ENCODE measurements at places on chromosomes 5 and 9.

DNA sequence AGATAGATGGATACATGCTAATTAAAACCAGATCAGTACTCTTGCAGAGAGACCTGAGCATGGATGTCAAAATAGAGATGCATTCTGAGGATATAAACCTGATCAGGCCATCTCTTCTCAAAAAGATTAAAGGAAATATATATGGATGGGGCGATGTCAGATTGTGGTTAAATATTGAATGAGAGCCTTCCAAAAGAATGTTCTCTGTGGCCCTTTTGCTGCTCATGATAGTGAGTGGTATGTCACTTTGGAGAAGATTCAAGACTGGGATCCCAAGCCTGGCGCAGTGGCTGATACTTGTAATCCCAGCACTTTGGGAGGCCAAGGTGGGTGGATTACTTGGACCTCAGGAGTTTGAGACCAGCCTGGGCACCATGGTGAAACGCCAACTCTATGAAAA lies 20.5 kb downstream of the ZNF131 start:
- peaks cover 3% of the 10 kb centered on the region for H3K36me3 ChIP-seq
- no peak overlapping the region for H3K27ac ChIP-seq
- no peaks in the 10 kb centered on the region for H3K4me1 ChIP-seq
- H3K27me3 ChIP-seq, result no peaks in the 10 kb centered on the region
- no peak overlapping the region for H3K4me3 ChIP-seq

DNA sequence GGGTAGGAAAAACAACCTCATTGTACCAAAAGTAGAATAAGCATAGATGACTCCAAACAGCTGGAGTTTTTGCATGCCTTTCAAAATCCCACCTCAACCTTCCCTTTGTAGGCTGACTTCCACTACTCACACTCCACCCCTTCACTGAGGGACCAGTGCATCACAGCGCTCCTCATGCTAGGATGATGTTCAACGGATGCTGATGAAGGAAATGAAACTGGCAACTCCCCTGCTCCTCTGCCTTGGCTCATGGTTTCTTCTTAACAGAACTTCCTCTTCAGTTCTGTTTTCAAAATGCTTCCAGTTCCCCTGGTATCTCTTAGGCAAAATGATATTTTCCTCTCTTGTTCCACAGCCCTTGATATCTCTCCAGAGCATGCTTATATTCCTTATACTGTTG lies 29.0 kb downstream of the LIFR start:
- DNase-seq, result no peak
- H3K4me1 ChIP-seq, result no peaks in the 10 kb centered on the region
- H3K27ac ChIP-seq, result no peak overlapping the region
- no peak overlapping the region for H3K4me3 ChIP-seq

- H3K36me3 ChIP-seq, result no peaks in the 10 kb centered on the region
- H3K27ac ChIP-seq, result no peak overlapping the region
- no peak overlapping the region for H3K4me3 ChIP-seq
- H3K27me3 ChIP-seq, result no peaks in the 10 kb centered on the region
- DNase-seq, result no peak
These were observed 439.3 kb upstream of the CTNND2 start for GRCh38 chr5:12343558-12343957.

- no peak overlapping the region for H3K27ac ChIP-seq
- no peak overlapping the region for H3K4me3 ChIP-seq
- DNase-seq, result peak; percentile 19
- no peaks in the 10 kb centered on the region for H3K27me3 ChIP-seq
- H3K36me3 ChIP-seq, result peaks cover 4% of the 10 kb centered on the region
These were observed 38.9 kb downstream of the TPPP start for GRCh38 chr5:654071-654778.

GRCh38 chr5:113330533-113331208 lies 104.1 kb downstream of the TSSK1B start:
- no peak overlapping the region for H3K27ac ChIP-seq
- no peak overlapping the region for H3K4me3 ChIP-seq
- peaks cover 10% of the 10 kb centered on the region for H3K4me1 ChIP-seq
- no peaks in the 10 kb centered on the region for H3K27me3 ChIP-seq

- H3K27me3 ChIP-seq, result no peaks in the 10 kb centered on the region
- no peak overlapping the region for H3K4me3 ChIP-seq
- no peaks in the 10 kb centered on the region for H3K4me1 ChIP-seq
- DNase-seq, result no peak
- no peaks in the 10 kb centered on the region for H3K36me3 ChIP-seq
These were observed 262.9 kb downstream of the AGTPBP1 start for GRCh38 chr9:85478847-85479246.
